ENCODE measurements at places on chromosomes 11 and 22. TPM values are rescaled to one million over a fixed set of nuclear protein-coding genes. Genes with fewer than 3 reads are reported as not detected.
A peak's percentile ranks its signal among the peaks of the same experiment; 100 is the strongest.

GRCh38 chr22:18994701-18995326 lies 58.7 kb upstream of the PRODH start:
- peak; percentile 27 for DNase-seq

Gene DBX1
- total RNA-seq = not detected

- DNase-seq = no peak
Observed at GRCh38 chr11:122199661-122200060, 83.6 kb upstream of the BLID start.

GRCh38 chr11:23423656-23424055 lies 563.4 kb upstream of the CCDC179 start:
- DNase-seq = no peak

Gene OR4D5
- total RNA-seq = not detected

DNA sequence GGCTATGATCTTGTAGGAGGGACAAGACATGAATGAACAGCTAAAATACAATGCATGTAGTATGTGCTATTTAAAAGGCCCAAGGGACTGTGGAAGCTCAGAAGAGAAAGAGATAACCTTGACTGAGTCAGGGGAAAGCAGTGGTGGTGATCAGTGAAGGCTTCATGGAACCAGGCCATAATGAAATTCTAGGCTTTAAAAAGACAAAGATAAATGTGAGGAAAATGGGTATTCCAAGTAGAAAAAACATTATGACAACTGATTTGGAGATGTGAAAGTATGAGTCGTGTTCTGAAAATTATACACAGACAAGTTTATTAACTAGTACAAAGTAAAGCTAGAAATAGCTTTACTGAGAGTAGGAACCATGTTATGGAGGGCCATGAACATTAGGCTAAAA lies 189.8 kb downstream of the SOX6 start:
- no peak for DNase-seq

Gene CCDC188
- 0.83 TPM for total RNA-seq

Gene NELL1
- 0.29 TPM for total RNA-seq

Gene CD6
- 5.3 TPM for total RNA-seq

DNA sequence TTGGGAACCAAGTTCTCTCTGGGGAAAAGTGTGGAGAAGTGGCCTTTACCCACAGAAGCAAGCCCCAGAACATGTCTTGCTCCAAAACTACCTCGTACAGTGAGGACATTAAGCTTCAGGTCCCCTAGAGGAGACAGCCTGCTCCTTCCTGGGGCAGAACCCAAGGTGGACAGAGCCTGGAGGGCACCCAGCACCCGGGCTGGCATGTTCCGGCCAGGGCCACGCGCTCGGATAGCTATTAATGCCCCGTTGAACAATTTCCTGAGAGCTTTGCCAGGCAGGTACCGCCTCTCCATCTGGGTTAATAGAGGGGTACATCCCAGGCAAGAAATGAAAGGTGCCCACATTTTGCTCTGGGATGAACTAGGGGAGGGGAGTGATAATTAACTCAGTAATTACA lies 169.0 kb upstream of the GRK3 start:
- no peak for DNase-seq

Gene MMP11
- 4.4 TPM for total RNA-seq

Gene ANGPTL5
- 0.09 TPM for total RNA-seq

DNA sequence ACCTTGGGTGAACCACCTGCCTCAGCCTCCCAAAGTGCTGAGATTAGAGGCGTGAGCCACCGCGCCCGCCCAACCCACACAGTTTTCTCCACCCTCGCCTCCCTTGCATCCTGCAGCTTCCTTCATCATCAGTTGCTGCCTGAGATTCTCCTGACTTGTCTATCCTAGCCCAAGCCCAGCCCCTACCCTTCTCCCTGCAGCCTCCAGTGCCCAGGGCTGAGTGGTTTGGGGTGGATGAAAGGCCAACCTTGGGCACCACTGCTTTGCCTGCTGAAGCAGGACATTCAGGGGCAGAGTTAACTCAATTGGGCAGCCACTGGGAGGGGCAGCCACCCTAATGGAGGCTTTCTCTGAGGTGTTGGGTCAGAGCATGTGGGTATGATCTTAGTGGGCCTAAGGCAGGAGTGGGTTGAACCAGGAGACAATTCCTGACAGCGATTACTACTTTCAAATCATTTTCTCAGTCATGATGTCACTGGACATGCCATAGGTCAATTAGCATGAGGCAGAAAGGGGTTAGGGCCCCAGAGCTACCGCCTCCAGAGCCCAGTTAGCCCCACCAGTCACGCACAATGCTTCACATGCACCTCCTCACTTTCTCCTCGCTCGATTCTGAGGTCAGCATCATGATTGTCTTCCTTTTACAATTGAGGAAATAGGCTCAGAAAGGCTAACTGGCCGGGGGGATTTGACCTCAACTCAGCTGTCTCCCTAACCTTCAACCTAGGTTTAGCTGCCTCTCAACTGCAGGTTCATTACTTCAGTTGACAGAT lies 1.0 kb upstream of the FKBP2 start:
- peak; percentile 52 for DNase-seq

GRCh38 chr11:13955971-13956421 lies 6.5 kb upstream of the SPON1 start:
- peak; percentile 66 for DNase-seq

- no peak for DNase-seq
Observed at GRCh38 chr11:15943418-15944197, 412.7 kb downstream of the SOX6 start.

DNA sequence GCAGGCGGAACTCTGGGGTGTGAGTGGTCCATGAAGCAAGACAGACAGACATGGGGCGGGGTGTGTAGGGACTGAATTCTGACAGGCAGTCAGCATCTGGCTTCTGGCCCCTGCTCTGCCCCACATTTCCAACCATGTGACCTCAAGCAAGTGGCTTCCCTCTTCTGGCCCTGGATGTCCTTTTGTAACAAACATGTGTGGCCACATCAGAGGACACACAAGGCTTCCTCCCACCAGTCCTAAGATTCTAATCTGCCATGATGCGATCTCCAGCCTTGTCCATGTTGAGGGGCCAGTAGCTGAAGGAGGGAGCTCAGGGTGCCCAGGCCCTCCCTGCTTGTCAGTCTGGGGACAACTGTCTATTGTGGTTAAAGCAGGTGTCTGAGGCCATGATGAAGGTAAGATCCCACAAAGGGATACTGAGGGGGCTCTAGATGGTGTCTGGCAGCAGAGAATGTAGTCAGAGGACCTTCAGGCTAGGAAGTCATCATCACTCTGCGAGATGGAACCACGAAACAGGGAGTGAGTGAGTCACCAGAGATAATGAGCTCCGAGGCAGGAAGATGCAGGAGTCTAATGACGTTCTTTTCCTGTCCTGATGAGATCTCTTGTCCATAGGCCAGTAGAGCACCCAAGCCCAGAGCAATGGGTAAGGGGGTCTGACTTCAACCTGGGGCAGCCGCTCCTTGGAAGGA lies 27.4 kb downstream of the DRD2 start:
- no peak for DNase-seq

Gene TECTA
- total RNA-seq = 0.92 TPM

Data from mucosa of gallbladder (tissue), 1 donor.